Colonic mucosa (tissue), 4 donors: ENCODE measurements at places on chromosomes 1 and 21.

GRCh38 chr1:41322835-41323234, 38.4 kb upstream of the FOXO6 start:
- no peak overlapping the region for H3K27ac ChIP-seq
- no peak overlapping the region for H3K4me3 ChIP-seq
- H3K27me3 ChIP-seq, result no peaks in the 10 kb centered on the region
- H3K36me3 ChIP-seq, result no peaks in the 10 kb centered on the region
- DNase-seq, result peak; percentile 33

- H3K36me3 ChIP-seq, result no peaks in the 10 kb centered on the region
- no peak overlapping the region for H3K4me3 ChIP-seq
- no peaks in the 10 kb centered on the region for H3K27me3 ChIP-seq
- DNase-seq, result no peak
These were observed 149.1 kb downstream of the AMY1C start for GRCh38 chr1:103898576-103899345.

DNA sequence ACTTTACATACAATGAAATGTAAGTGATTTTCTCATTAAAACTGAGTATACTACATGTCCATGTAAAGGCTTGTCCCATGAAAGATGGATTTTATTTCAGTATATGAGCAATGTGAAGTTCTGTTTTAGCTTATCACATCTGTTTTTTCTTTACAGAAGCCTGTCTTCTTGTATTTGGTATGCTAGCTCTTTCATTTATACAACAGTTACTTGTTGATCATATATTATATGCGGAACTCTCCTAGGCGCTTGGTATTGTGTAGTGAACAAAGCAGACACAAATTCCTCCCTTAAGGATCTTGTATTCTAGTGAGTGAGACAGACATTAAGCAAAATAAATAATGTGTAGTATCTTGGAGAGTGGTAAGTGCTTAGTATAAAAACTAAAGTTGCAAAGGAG, 10.6 kb downstream of the MAP3K21 start:
- DNase-seq, result no peak
- H3K4me3 ChIP-seq, result no peak overlapping the region
- no peaks in the 10 kb centered on the region for H3K27me3 ChIP-seq
- no peaks in the 10 kb centered on the region for H3K36me3 ChIP-seq
- peaks cover 4% of the 10 kb centered on the region for H3K4me1 ChIP-seq

- peak overlapping the region; percentile 12 for H3K27ac ChIP-seq
- no peaks in the 10 kb centered on the region for H3K4me1 ChIP-seq
These were observed 57.4 kb downstream of the COL6A1 start for GRCh38 chr21:46038871-46039397.

DNA sequence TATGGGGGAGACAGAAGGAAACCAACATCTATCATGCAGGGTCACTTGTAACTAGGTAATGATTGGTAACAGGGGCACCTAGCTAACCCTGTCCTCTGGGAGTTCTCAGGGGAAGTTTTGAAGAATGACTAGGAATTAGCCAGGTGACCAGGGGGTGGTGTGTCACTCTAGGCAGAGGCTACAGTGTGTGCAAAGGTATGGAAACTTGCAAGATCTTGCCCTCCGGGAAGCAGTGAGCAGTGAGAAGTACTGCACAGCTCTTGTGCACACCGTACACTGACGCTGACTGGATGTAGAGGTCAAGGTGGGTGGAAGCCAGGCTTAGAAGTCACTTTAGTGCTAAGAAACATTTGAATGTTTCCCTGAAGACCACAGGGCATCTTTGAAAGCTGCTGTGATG, 62.9 kb upstream of the LMO4 start:
- no peaks in the 10 kb centered on the region for H3K4me1 ChIP-seq
- H3K4me3 ChIP-seq, result no peak overlapping the region
- DNase-seq, result no peak
- H3K36me3 ChIP-seq, result no peaks in the 10 kb centered on the region
- H3K27ac ChIP-seq, result no peak overlapping the region

DNA sequence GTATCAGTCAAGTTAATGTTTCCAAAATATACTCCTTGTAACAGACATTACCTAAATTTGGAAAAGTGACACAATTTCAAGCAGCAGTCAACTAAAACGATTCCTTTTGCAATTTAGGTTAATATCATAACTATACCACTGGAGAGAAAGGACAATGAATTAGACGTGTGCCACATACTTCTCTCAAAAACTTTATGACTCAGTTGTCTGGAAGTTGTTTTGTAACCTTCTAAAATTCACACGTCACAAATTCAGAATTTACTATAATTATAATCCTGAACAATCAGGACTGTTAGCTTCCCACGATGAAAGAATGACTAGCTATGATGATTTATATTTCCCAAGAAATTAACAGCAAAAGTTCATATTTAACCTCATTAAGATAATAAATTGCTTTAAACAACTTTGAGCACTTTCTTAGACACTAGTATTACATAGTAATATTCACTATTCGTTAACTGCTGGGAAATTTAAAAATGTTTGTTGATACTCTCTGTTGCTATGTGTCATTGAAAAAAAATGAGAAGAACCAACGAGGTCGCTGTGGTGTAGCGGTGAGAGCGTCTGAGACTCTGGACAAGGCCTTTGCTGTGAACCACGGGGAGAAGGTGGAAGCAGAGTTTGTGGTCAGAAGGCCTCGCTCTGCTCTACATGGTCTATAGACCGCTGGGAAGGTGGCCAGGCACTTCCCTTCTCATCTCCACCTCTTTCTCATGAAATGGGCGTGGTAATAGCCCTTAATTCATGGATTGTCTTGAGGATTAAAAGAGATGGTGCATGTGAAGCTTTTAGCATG, 27.9 kb upstream of the BATF3 start:
- no peaks in the 10 kb centered on the region for H3K36me3 ChIP-seq
- no peak overlapping the region for H3K27ac ChIP-seq
- DNase-seq, result no peak
- H3K4me3 ChIP-seq, result no peak overlapping the region
- peaks cover 6% of the 10 kb centered on the region for H3K4me1 ChIP-seq
- H3K27me3 ChIP-seq, result no peaks in the 10 kb centered on the region

DNA sequence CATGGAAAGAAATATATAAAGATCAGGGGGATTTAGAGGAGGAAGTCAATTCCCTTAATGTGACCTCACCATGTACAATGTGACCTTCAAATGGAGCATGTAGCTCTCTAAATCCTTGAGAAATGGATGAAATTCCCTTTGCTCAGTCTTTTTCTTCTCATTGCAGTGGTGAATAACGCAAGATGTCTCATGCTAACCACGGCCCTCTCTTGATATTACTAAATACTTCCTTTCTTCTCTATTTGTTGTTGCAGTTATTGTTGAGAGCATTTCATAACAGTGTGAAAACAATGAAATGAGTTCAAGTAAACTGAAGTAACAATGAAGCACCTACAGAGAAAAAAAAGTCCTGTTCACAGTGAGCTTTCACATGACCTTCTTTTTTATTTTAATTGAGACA, 55.6 kb downstream of the ZNF281 start:
- H3K4me1 ChIP-seq, result no peaks in the 10 kb centered on the region
- DNase-seq, result no peak
- no peaks in the 10 kb centered on the region for H3K27me3 ChIP-seq
- H3K36me3 ChIP-seq, result no peaks in the 10 kb centered on the region
- H3K4me3 ChIP-seq, result no peak overlapping the region
- H3K27ac ChIP-seq, result no peak overlapping the region

DNA sequence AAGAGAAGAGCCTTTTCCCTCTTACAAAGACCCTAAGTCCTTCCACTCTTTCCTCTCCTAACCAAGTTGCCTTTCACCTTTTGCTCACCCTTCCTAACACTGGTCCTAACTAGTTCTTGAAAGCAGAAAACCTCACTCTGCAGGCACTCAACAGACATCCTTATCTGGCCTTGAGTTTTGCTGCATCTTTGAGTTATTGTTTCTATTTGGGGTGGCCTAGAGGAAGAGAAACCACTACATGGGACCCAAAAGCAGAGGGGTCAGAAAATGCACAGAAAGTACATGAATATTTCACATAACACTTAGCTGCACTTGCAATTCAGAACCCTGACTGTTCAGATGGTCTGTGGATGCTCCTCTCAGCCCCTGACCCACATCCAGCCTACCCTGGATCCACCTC, 178.3 kb upstream of the SYT6 start:
- H3K4me3 ChIP-seq, result no peak overlapping the region
- H3K27ac ChIP-seq, result no peak overlapping the region
- no peaks in the 10 kb centered on the region for H3K27me3 ChIP-seq
- DNase-seq, result no peak

- H3K36me3 ChIP-seq, result no peaks in the 10 kb centered on the region
- H3K27ac ChIP-seq, result no peak overlapping the region
- no peaks in the 10 kb centered on the region for H3K27me3 ChIP-seq
- peaks cover 7% of the 10 kb centered on the region for H3K4me1 ChIP-seq
- no peak for DNase-seq
These were observed 11.9 kb upstream of the PDE9A start for GRCh38 chr21:42641311-42642218.

GRCh38 chr21:27505516-27505915, 538.6 kb upstream of the ADAMTS5 start:
- DNase-seq, result no peak
- H3K27ac ChIP-seq, result no peak overlapping the region
- H3K4me3 ChIP-seq, result no peak overlapping the region
- no peaks in the 10 kb centered on the region for H3K27me3 ChIP-seq

DNA sequence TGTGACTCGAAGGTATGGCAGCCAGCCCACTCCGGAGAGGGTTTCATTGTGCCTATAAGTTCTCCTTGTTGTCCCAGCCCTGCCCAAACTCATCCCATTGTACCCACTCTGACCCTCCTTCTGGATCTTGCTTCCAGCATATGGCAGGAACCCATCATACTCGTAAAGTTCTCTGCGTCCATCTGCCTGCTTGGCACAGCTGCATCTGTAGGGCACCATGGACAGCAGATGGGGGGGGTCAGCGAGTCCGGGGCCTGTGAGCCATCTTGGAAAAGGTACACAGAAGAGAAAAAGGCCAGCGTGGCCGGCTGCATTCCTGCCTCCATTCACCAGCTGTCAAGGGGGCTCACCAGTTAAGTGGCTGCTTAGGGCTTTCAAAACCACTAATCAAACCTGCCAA, 94.9 kb upstream of the IGSF21 start:
- no peak overlapping the region for H3K27ac ChIP-seq
- no peaks in the 10 kb centered on the region for H3K27me3 ChIP-seq
- no peaks in the 10 kb centered on the region for H3K4me1 ChIP-seq
- no peaks in the 10 kb centered on the region for H3K36me3 ChIP-seq
- H3K4me3 ChIP-seq, result no peak overlapping the region

DNA sequence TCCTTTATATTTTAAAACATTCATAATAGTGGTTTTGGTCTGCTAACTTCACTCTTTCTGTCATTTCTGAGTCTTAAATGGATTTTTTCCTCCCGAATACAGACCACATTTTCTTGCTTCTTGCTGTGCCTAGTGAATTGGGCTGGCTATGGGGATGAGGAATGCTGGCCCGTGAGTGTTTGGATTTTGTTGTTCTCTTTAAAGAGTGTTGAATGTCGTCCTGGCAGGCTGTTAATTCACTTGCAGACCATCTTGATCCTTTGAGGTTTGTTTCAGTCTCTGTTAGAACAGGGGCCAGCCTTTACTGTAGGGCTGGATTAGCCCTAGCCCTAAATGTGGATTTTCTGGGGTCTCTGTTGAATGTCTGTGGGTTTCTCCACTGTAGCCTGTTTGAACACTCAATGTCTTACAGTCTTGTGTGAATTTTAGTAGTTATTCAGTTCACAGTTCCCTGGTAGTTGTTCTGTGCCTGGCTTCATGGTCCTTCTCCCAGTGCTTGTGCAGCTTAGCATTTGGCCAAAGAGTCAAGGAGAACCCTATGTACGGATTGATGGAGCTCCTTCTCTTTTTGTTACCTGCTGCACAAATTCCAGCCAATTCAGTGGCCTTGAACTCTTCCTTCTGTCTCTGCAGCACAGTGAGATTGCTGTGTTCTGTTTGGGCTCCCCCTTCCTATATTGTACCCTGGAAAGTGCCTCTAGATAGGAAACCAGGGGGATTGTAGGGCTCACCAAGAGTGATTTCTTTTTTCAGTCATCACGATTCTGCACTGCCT, 95.7 kb downstream of the DYRK1A start:
- no peak overlapping the region for H3K4me3 ChIP-seq
- no peaks in the 10 kb centered on the region for H3K36me3 ChIP-seq
- no peak overlapping the region for H3K27ac ChIP-seq
- DNase-seq, result no peak

GRCh38 chr21:29189353-29189752, 58.9 kb downstream of the MAP3K7CL start:
- H3K27me3 ChIP-seq, result no peaks in the 10 kb centered on the region
- no peaks in the 10 kb centered on the region for H3K4me1 ChIP-seq
- DNase-seq, result no peak
- no peak overlapping the region for H3K4me3 ChIP-seq

- no peak overlapping the region for H3K4me3 ChIP-seq
- H3K4me1 ChIP-seq, result peaks cover 7% of the 10 kb centered on the region
- no peaks in the 10 kb centered on the region for H3K27me3 ChIP-seq
- H3K36me3 ChIP-seq, result no peaks in the 10 kb centered on the region
- DNase-seq, result peak; percentile 90
- peak overlapping the region; percentile 56 for H3K27ac ChIP-seq
These were observed 14.8 kb downstream of the MGST3 start for GRCh38 chr1:165645654-165646366.

GRCh38 chr1:198845851-198846250, 207.0 kb downstream of the PTPRC start:
- H3K4me1 ChIP-seq, result no peaks in the 10 kb centered on the region
- no peak for DNase-seq
- H3K36me3 ChIP-seq, result no peaks in the 10 kb centered on the region
- H3K4me3 ChIP-seq, result no peak overlapping the region
- no peaks in the 10 kb centered on the region for H3K27me3 ChIP-seq
- no peak overlapping the region for H3K27ac ChIP-seq

- peak; percentile 53 for DNase-seq
- no peaks in the 10 kb centered on the region for H3K36me3 ChIP-seq
- H3K4me3 ChIP-seq, result no peak overlapping the region
- H3K4me1 ChIP-seq, result no peaks in the 10 kb centered on the region
These were observed 41.0 kb upstream of the COL18A1 start for GRCh38 chr21:45363921-45364467.

GRCh38 chr21:42459082-42459460, 37.0 kb downstream of the RSPH1 start:
- peaks cover 22% of the 10 kb centered on the region for H3K4me1 ChIP-seq
- H3K4me3 ChIP-seq, result no peak overlapping the region
- peak overlapping the region; percentile 90 for H3K27ac ChIP-seq
- H3K27me3 ChIP-seq, result no peaks in the 10 kb centered on the region
- DNase-seq, result no peak

DNA sequence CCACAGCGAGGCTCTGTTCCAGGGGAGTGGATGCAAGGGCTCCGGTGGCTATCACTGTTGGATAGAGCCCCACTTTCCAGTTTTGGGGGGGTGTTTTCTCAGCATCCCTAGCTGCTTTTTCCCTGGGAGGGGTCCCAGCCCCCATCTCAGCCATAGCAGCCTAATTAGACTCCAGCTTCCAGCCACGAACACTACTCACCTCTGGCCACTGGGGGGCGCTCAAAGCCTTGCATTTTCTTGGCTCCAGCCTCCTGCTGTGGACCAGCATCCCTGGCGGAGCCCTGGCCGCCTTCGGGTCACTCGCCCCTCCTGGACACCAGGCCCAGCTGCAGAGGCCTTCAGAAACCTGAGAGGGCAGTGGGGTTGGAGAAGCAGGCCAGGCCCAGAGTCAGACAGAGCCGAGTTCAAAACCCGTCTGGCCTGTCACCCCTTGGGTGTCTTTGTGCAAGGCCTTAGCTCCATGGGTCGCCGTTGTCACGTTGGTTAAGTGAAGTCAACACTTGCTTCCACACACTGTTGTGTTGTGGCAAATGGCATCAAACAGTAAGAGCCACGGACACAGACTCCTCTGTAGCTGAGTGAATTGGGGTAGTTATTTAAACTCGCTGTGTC, 93.5 kb upstream of the ACTL8 start:
- H3K4me1 ChIP-seq, result no peaks in the 10 kb centered on the region
- DNase-seq, result peak; percentile 53
- no peak overlapping the region for H3K4me3 ChIP-seq
